IMR-90 (cell line): ENCODE measurements at places on chromosomes 11 and 22.
A peak's percentile ranks its signal among the peaks of the same experiment; 100 is the strongest.

- no peak for DNase-seq
Measured at GRCh38 chr11:116278076-116278475, 494.7 kb downstream of the BUD13 start.

GRCh38 chr11:117862019-117862725 lies 14.3 kb downstream of the FXYD6 start:
- DNase-seq, result no peak

DNA sequence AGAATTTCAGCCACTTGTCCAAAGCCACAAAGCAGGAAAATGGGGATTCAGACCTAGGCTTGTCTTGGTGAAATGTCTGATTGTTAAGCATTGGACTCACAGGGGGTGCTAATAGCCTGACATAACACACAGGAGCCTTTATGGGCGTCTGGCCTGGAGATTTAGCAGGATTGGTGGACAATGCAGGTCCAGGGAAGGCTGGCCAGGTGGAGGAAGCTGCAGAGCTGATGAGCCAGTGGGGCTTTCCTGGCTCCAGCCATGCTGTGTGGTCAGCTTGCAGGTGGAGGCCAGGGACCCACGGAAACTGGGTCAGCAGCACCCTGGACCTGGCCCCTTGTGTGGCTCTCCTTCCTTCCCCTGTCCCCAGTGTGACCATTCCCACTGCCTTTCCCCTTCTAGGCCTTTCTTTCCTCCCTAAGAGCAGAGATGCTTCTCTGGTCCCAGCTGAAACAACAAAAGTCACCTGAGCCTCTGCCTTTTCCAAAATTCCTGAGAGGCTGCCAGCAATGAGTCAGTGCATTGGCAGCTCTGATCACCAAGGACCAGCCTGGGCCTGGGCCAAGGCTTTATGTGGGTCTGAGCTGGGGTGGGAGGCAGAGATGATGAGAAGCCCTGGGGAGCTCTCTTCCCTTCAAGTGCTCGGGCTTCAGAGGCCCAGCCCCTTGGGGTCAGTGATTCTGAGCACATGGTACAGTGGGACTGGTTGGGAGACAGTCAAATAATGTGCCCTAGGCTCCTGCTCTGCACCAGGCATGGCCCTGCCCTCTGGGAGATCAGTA lies 85.2 kb downstream of the CCDC81 start:
- DNase-seq, result peak; percentile 95

- DNase-seq, result peak; percentile 50
Measured at GRCh38 chr11:68146704-68147474, 25.7 kb upstream of the CHKA start.

DNA sequence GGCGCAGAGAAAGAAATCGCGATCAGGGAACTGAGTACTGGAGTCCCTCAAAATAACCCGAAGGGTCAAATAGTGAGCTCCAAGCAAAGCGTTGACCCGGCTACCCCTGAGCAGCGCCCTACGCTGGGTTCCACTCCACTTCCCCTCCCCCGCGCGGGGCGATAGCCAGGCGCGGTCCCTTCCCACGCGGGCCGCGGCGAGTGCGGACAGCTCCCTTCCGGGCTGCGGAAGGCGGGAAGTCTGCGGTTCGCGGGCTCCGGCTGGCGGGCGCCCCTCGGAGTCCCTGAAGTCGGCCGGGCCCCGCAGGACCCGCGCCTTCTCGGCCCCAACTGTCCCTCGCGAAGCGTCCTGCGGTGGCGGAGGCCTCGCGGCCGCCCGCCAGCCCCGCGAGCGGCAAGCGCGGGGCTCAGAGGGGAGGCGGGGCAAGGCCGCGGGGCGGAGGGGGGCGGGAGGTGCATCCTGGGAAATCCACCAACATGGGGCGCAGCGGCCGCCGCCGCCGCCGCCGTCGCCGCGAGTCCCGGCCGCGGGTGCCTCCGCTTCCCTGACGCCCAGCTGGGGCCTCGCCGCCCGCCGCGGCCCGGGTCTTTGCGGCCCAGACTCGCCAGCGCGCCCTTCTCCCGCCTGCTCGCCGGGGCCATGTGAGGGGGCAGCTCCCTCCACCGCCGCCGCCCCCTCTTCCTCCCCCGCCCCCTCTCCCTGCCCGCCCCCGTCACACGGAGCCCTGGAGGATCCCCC lies at the start of gene QSER1:
Gene QSER1 (plus strand): TSS at position 457 of the 738 bp plus-strand sequence. CDS start 315 bp downstream, outside the sequence.
- DNase-seq, result peak; percentile 41

- no peak for DNase-seq
Measured at GRCh38 chr11:98300719-98301118, 720.0 kb upstream of the CNTN5 start.

DNA sequence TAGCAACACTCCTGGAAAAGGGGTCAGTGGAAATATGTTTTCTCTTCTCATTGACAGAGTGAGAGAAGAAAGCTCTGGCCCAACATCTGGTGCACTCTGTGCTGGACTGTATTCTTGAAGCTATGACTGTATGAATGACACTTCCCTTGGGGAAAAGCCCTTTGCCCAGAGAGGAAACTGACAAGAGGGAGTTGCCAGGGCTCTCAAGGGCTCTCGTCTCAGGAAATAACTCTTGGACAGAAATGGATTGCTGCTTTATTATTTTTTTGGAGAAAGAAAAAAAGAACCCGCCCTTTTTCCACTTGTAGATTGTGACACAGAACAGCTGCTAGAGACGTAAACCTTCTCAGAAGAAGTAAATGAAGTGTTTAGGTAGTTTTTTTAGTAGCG lies 11.4 kb downstream of the ETS1 start:
- peak; percentile 69 for DNase-seq

- DNase-seq, result peak; percentile 64
Measured at GRCh38 chr22:43993072-43993760, 30.9 kb upstream of the PARVB start.

GRCh38 chr11:30326114-30326778 lies 3.3 kb downstream of the ARL14EP start:
- peak; percentile 66 for DNase-seq

GRCh38 chr11:132405728-132406127 lies 1035.3 kb downstream of the NTM start:
- DNase-seq, result no peak

DNA sequence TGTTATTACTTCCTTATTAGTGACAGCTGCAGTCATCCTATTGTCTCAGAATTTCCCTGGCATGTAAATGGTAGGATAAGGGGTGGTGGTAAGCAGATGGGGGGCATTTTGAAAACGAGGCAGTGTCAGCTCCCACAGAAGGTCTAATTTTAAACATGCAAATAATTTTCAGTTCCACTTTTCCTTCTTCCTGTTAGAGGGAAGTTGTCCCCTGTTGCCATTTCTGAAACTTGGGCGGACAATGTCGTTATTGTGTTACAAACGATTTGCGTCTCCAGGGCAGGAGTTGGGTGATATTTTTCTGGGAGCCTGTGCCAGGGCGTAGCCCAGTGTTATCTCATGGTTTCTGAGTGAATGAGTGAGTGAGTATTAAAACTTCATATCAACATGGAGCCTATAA lies 7.4 kb downstream of the PTPRJ start:
- DNase-seq, result no peak

DNA sequence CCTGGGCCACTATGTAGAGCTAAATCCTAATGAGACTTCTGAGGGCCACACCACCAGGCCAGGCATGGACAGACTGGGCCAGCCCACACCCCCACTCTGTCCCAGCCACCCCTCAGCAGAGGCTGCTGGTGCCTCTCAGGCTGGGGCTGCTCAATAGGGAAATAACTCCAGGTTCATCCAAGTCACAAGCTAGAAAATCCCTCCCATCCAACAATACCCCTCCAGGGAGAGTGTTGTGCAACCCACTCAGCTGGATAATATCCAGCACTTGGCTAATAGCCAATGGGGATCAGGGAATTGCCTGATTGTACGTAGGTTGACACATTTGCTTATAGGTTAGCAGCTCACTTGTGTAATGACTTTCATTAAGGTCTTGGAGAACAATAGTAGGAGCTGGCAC lies 64.1 kb upstream of the WNT11 start:
- no peak for DNase-seq

GRCh38 chr11:134245434-134245833 lies 7.7 kb downstream of the THYN1 start:
- no peak for DNase-seq

DNA sequence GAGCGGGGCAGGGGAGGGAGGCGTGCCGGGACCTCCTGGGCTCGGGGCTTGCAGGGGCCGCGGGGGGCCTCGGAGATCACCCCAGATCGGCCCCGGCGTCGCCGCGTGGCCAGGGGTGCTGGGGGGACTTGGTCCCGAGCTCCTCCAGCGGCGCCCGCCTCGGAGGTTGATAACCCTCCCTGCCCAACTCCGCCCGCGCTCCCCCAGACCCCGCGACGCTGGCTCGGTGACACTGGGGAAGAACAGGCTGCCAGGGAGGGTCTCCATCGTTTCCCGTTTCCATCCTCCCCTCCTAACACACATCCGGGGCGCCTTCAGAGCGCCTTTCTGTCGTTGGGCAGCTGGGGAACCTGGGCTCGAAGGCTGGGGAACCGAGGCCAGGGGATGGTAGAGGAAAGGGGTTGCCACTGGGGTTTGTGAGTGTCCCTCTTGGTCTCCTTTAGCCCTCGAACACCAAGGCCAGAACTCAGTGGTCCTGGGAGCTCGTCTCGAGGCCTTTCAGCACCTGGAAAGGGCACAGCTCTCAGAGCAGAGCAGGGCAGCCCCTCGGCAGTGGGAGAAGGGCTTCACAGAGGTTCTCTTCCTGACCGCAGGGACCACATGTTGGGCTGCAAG lies 431 bp downstream of the SLC37A2 start:
- no peak for DNase-seq

DNA sequence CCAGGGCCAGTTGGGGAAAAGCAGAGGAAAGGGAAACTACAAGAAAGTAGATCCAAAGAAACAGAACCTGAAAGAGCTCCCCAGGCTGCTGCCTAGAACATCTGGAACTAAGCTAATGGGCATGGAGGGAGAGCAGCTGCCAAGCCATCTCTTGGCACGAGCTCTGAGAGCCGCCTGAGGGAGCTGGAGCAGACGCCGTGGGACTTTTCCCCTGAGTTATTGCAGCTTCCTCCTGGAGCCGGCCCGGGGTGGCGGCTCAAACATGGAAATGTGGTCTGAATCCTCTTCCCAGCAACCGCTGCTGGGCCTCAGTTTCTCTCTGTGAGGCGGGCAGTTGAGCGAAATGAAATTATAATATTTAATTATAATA lies 41.8 kb downstream of the LIF start:
- peak; percentile 84 for DNase-seq

DNA sequence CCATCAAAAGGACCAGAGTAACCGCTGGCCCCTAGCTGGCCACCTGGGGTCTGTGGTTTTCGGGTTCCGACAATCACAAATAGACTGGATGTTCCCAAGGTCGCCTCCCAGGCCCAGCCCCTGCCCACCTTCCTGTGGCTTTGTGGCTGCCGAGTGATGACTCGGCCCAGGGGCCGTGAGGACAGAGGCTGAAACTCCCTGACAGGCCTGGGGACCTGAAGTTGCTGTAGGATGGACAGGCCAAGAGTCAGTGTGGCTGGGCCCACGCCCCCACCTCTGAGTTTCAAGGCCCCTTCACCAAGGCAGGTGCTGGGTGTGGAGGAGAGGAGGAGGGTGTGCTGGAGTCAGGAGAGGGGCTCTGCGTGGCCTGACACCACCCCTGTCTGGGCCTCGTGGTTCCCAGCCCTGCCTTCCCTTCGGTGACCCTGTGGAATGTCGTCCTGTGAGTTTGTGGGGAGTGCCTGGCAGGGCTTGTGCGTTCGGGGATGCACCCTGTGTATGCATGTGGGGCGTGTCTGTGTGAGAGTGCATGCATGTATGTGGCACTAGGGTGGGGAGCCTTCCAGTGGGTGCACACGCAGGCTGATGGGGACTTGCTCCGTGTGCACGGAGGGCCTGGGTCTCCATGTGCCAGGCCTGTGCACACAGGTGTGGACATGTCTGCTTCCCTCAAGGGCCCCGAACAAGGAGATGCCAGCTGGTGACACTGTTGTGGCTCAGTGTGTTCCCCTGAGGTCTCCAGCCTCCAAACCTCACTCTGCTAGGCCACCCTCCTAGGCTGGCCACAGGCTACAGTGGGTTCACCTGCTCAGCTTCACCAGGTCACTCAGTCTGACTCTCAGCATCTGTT lies 8.4 kb upstream of the MGAT3 start:
- no peak for DNase-seq
